ENCODE measurements at places on chromosomes 3 and 15.

GRCh38 chr15:29324746-29325145 is 55.1 kb upstream of the NSMCE3 start:
- DNase-seq: no peak

DNA sequence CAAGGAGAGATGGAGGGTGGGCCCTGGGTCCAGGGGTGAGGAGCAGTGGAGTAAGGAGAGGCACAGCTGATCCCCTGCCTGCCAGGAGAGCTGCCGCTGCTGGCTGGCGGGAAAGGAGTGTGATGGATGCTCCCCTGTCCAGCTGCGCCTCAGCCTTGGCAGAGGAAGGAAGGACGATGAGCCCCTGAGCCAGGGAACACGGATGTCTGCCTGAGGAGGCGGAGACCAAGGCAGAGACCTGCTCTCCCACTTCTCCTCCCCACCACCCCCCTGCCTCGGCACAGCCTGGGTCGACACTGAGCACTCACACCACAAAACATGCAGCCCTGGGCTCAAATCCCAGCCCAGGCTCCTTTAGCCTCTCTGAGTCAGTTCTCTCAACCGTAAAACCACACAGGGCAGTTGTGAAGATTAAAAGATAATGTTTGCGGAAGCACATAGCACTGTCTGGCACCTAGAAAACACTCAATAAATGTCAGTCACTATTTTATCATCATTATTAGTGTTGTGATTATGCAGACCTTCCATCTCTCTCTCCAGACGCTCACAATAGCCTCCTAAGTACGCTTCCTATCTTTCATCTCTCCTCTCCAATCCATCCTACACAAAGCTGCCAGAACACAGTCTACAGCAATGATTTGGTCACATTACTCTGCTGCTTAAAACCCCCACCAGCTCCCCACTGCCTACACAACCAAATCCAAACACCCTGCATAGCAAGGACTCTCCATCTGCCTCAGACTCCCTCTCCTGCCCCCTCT is 52.2 kb downstream of the SEMA5B start:
- DNase-seq: no peak

DNA sequence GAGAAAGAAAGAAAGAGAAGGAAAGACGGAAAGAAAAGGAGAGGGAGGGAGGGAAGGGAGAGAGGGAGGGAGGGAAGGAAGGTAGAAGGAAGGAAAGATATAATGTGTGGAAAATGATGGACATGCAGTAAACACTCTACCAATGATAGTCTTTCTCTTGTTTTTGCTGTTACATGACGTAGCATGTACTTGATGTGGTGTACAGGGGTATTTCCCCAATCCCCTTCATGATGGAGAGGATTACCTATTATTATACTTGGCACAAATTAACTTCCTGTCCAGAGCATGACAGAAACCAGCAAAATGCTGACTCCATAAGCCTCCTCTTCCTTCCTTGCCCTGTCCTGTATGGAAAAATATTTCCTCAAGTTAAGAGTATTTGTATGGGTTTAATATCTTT is 124.4 kb downstream of the B3GALNT1 start:
- no peak for DNase-seq

- DNase-seq: no peak
These were observed 75.3 kb upstream of the RPL35A start for GRCh38 chr3:197874653-197875052.

DNA sequence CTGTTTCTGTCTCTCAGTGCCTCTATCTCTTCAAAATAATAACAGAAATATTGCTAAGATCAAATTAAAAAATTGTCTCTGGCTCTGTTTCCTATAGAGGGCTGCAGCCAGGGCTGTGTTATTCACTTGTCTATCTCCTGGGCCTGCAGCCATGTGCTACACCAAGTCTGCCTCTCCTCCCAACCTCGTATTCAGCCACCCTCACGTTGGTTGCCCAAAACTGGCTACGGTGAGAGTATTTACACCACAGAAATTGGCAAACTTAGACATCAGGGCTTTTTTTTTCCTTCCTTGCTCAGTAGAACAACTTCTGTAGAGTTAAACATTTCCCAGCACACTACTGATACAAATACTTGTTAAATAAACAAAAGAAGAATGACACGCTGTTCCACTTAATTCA is 320.9 kb upstream of the ICE2 start:
- DNase-seq: no peak

GRCh38 chr3:131840156-131840797 is 194.5 kb downstream of the CPNE4 start:
- no peak for DNase-seq

- no peak for DNase-seq
These were observed 346.4 kb downstream of the TBC1D5 start for GRCh38 chr3:17396036-17396435.

- DNase-seq: no peak
These were observed 19.1 kb upstream of the FSTL1 start for GRCh38 chr3:120469882-120470301.

GRCh38 chr3:43004282-43004681 is 25.2 kb downstream of the GASK1A start:
- DNase-seq: no peak

DNA sequence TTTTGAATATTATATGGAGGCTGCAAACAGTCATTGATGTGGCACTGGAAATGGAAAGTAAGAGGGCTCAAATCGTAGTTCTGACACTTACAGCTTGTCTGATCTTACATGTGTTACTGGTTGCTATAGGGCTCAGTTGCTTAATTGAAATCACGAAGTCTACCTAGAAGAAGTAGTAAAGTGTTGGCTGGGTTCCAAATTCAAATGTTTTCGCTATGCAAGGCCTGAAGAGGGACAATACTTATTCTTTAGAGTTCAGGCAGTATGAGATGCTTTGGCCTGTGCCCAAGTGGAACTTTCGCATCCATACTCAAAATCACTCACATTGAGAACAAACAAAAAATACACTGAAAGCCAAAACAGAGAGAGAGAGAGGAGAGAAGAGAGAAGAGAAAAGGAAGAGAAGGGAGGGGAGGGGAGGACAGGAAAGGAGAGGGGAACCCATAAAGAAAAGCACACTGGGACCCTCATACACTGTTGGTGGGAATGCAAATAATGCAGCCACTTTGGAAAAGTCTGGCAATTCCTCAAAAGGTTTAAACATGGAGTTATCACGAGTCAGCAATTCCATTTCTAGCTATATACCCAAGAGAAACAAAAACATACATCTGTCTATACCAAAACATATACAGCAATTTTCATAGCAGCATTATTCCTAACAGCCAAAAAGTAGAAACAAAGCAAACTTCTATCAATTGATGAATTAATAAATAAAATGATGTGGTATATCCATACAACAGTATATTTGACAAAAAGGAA is 2.9 kb upstream of the FXR1 start:
- DNase-seq: no peak

DNA sequence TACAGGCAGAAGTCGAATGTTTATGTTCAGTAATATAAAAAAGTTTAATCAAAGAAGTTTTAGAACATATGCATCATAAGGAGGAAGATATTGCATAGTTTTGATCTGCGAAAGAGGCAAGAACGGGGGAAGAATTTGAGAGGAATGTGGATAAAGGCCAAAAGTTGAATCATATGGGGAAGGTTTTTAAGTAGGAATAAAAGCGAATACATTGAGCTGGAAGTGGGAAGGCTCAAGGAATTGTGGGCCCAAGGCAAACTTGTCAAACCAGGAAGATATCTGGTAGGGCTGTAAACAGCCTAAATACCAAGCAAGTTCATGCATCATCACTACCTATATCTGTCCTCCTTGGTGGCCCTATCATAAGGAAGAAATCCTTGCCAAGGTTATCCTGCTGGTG is 186.9 kb downstream of the MAGI1 start:
- DNase-seq: no peak

DNA sequence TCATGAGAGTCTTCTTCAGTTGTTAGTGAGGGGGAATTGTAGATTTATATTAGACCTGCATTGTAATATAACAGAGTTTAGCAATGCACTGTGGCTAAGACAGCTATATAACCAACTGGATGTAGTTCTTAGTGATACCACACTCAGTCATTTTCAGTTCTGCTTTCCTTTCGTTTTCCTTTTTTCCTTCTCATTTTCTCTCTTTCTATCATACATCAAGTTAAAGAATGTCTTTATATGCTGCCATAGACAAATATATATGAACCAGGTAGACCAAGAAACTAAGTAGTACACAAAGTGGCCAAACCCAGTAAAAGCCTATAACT is 43.7 kb upstream of the CD47 start:
- DNase-seq: no peak

DNA sequence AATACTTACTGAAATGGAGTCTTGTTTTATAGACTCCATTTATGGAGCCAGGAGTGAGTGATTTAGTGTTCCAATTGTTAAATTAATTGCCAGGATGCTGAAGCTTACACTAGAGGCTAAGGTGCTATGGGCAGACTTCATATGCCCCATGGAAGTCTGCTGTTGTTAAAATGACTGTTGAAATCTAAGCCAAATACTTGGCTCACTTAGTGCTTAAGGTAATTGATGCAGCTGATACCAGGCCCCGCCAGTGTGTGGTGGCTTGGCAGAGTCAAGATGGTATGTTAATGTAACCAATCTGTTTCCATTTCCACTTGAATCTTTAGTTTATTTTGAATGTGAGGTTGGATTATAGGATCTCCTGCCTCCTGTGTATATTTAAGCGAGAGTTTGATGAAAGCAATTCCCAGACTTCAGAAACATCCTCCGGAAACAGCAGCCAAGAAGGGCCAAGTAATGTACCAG is 187.1 kb downstream of the ITPR1 start:
- DNase-seq: no peak

DNA sequence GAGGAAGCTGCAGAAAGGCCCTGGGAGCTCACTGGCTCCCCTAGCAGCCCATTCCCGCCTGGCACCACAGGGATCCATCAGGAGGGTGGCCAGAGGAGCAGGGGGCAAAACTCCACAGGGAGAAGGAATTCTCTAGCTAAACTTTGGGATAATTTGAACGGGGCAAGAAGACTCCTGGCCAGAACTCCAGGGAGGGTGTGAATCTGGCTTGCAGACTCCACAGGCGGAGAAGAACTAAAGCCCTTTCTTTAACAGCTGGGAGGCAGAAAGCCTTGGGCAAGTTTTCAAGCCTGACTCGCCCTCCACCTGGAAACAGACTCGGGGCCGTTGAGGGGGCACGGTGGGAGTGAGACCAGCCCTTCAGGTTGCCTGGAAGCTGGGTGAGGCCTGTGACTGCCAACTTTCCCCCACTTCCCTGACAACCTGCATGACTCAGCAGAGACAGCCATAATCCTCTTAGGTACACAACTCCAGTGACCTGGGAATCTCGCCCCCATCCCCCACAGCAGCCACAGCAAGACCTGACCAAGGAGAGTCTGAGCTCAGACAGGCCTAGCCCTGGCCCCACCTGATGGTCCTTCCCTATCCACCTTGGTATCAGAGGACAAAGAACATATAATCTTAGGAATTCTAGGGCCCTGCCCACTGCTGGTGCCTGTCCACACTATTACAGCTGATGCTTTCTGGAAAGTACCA is 28.6 kb downstream of the SLC27A2 start:
- DNase-seq: no peak

DNA sequence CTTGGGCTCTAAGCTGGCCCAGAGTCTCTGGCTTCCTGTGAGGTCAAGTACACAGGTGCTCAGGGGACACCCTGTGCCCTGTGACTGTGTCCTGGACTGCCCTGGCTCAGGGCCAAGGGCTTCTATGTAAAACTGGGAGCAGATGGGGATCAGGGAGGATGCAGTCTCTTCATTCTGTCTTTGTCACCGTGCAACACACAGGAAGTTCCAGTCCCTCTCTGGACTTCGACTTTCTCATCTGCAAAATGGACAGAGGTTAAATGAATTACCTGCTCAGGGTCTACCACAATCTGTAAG is 61.9 kb upstream of the TLE3 start:
- DNase-seq: no peak

DNA sequence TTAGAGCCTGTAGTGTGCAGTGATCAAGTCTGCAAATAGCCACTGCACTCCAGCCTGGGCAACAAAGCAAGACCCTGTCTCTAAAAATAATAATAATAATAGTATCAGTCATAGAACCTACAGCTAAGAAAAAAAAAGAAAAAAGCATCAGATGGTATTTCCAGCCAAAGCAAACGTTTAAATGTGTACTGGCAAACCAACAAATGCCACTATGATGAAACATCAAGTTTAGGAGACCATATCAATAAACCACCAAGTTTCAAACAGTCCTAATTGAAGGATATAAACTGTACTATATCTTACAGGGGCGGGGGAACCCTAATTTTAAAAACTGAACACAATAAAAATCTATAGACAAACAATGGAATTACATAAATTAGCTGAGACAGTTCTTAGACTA is 6.4 kb downstream of the UBP1 start:
- DNase-seq: no peak

DNA sequence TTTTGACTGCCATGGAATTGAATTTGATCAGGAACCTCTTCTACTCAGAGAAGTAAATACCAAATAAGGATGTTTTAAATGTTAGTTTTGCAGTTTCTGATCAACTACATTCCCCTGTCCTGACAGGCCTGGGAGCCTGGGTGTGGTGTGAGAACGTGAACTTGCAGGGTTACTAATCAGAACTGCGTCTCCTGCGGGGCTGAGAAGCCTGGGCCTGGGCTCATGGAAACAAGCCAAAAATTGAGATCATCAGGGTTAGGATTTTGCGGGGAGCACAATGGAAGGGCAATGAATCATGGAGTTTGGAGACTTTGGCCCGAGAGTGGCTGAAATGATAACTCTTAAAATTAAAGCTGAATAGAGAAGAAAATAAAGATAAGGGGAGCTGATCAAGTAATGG is 47.8 kb upstream of the C3orf70 start:
- no peak for DNase-seq

- no peak for DNase-seq
These were observed 749.7 kb upstream of the ARPP21 start for GRCh38 chr3:34889641-34890040.

GRCh38 chr3:187913617-187914033 is 168.4 kb upstream of the BCL6 start:
- DNase-seq: no peak

GRCh38 chr3:10460951-10461545 is 44.3 kb downstream of the ATP2B2 start:
- no peak for DNase-seq

DNA sequence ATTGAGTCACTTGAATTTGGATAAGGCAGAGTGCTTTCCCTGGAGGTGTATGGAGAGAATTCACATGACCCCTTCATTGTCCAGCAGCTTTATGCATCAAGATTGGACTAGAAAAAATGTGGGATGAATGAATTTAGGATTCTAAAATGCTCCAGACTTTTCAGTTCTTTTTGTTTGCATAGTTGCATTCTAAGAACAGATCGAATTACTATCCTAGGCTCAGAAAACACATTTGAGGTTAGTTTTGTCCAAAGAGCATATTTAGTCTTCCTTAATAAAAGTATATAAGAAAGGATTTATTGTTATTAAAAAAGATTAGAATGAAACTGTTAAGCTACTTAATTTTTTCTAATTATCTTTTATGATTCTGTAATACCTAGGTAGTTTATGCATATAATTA is 127.4 kb downstream of the UBE2E2 start:
- DNase-seq: no peak

DNA sequence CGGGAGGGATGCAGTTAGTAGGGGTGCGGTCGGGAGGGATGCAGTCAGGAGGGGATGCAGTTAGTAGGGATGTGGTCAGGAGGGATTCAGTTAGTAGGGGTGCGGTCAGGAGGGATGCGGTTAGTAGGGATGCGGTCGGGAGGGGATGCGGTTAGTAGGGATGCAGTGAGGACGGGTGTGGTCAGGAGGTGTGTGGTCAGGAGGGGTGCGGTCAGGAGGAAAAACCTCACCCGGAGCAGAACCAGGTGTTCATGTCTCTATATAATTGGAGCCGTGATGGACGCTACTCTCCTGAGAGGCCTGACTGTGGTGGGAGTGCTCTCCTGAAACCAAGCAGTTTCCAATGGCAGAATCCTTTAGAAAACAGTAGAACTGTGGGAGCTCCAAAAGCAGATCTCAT is 95.8 kb downstream of the BDH1 start:
- DNase-seq: no peak

- DNase-seq: no peak
These were observed 364.6 kb upstream of the ZNF385D start for GRCh38 chr3:22115581-22115980.
